Endothelial cell of coronary artery (primary cell): ENCODE measurements at places on chromosomes 6 and 20. TPM values are rescaled to one million over a fixed set of nuclear protein-coding genes. Genes with fewer than 3 reads are reported as not detected.

TGIF2 gene
- total RNA-seq = 14.6 and 15.0 TPM in 2 replicates

SLCO4A1 gene
- 3.1 and 3.8 TPM in 2 replicates for total RNA-seq

GFRA4 gene
- not detected in 2 replicates for total RNA-seq

CHMP4B gene
- 42.4 and 50.4 TPM in 2 replicates for total RNA-seq

RPS10 gene
- 2,279 and 2,456 TPM in 2 replicates for total RNA-seq

RIPOR2 gene
- 0.28 TPM in 1 of 2 replicates, not detected in the other for total RNA-seq

SLC13A3 gene
- total RNA-seq = 0.09 and 0.38 TPM in 2 replicates

CARMIL1 gene
- 2.2 and 7.0 TPM in 2 replicates for total RNA-seq

RNF39 gene
- not detected in 2 replicates for total RNA-seq

GGT7 gene
- total RNA-seq = 1.2 and 5.1 TPM in 2 replicates

HDGFL1 gene
- total RNA-seq = not detected in 2 replicates

SLC44A4 gene
- under 0.01 TPM in 1 of 2 replicates, not detected in the other for total RNA-seq

TBXT gene
- total RNA-seq = not detected in 2 replicates

SPATS1 gene
- total RNA-seq = not detected in 2 replicates

POPDC3 gene
- total RNA-seq = 0.19 and 0.90 TPM in 2 replicates

PPP1R14C gene
- 0.47 TPM in 1 of 2 replicates, not detected in the other for total RNA-seq

GSTA3 gene
- not detected in 2 replicates for total RNA-seq

BMP7 gene
- not detected in 2 replicates for total RNA-seq

NRSN1 gene
- not detected in 2 replicates for total RNA-seq

TP53TG5 gene
- not detected in 2 replicates for total RNA-seq

KCNG1 gene
- total RNA-seq = 6.0 and 8.6 TPM in 2 replicates

PNRC1 gene
- total RNA-seq = 43.6 and 55.5 TPM in 2 replicates

CTAGE9 gene
- total RNA-seq = not detected in 2 replicates

IGF2R gene
- 56.5 and 105 TPM in 2 replicates for total RNA-seq

ENTPD6 gene
- total RNA-seq = 53.3 and 62.5 TPM in 2 replicates

MOCS1 gene
- 9.3 and 14.7 TPM in 2 replicates for total RNA-seq

NNAT gene
- not detected in 2 replicates for total RNA-seq

HLA-DMA gene
- total RNA-seq = 0.27 and 0.75 TPM in 2 replicates

ZSCAN16 gene
- 11.8 and 12.1 TPM in 2 replicates for total RNA-seq
